A549 (cell line): ENCODE measurements at places on chromosomes 16 and 17.

GRCh38 chr16:60818465-60818864 lies 1217.8 kb downstream of the CDH8 start:
- DNase-seq = no peak

DNA sequence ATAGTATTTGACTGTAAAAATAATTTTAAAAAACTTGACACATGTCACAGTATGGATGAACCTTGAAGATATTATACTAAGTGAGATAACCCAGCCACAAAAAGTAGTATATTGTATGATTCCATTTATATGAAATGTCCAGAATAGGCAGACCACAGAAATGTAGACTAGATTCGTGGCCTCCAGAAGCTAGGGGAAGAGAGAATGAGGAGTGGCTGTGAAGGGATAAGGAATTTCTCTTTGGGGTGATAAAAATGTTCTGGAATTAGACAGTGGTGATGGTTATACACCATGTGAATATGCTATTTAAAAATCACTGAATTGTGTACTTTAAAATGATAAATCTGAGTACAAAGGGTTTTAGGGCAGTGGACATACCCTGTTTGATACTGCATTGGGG lies 253.1 kb upstream of the DYNLRB2 start:
- no peak for DNase-seq

DNA sequence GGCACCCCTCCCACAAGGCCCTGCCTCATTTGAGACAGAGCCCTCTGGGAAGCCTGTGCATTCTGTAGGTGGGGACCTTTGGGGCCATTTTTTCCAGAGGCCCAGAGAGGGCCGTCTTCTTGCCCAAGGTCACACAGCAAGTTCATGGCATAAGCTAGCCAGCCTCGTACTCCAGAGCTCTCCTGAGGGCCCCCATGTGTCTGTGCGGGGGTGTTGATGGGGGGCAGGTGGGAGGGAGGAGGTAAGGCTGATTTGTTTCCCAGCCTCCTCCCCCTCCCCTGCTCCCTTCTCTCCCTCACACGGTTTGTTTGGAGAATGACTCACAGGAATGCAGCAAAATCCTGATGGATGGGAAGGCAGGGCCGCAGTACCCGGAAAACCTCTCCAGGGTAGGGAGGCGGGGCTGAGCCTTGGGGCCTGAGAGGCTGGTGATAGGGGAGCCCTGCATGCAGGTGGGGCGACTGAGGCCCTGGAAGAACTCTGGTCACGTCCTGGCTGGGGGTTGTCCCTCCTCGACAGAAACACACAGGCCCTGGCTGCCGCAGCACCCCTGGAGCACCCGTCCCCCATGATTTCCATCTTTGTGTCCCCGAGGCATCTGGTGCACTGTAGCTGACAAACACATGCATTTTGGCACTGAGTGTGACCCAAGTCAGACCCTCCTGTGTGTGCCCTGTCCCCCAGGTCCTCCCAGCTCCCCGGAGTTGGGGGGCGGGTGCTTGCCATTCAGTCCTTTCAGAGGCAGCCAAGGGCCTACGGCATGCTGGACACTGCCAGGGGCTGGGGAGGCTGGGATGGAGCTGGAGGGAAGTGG lies 29.7 kb downstream of the RAI1 start:
- peak; percentile 95 for DNase-seq

GRCh38 chr17:44906763-44907728 lies 7.8 kb upstream of the EFTUD2 start:
- no peak for DNase-seq

GRCh38 chr17:6560496-6560895 lies 4.1 kb upstream of the PITPNM3 start:
- no peak for DNase-seq

GRCh38 chr17:82003411-82004381 lies 19.0 kb downstream of the CENPX start:
- peak; percentile 95 for DNase-seq

DNA sequence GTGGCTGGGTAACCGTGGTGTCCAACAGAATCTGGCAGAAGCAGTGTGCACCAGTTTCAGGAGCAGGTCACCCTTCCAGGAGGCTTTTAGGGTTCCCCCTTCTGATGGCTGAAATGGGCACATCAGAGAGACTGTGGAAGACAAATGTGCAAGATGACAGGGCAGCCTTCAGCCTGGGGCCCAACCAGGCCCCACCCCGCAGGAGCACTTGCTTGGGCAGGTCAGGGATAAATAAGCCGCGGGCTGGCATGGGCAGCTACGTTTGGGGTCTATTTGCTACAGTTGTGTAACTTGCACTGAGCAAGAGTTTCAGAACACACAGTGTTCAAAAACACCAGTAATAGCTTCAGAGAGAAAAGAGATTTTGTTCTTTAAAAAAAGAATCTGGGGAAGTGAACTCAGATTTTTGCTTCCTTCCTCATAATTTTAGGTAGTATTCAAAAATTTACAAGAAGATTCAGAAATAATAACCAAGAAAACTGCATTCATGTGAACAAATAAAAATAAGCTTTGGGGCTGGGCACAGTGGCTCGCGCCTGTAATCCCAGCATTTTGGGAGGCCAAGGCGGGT lies 44.9 kb upstream of the BAHCC1 start:
- DNase-seq = no peak

DNA sequence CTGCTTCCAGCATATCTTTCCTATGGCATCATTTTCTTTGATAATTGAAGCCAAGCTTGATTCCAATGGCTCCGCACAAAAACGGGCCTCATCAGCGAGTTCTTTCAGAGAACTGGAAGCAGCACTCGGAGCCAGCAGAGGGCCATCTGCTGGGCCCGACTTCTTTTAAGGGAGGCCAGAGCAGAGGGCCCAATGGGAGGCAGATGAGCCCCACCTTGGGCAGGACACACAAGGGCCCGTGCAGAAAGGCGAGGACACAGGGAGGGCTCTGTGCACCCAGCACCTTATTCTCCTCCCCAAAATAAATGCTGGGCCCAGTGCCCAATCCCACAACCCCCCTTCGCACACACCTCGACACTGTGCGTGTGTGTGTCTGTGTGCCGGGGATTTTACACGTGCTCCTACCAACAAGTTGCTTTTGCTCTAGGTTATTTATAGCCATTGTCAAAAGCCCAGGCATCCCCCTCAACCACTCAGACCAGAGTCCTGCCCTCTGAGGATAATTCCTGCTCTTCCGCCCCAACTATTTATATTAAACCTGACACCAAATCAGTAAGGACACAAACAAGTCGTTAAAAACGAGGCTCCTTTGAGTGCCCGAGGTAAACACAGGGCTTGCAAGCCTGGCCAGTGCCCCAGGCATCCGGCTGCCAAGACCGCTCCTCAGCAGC lies 6.8 kb downstream of the AXIN2 start:
- DNase-seq = no peak

DNA sequence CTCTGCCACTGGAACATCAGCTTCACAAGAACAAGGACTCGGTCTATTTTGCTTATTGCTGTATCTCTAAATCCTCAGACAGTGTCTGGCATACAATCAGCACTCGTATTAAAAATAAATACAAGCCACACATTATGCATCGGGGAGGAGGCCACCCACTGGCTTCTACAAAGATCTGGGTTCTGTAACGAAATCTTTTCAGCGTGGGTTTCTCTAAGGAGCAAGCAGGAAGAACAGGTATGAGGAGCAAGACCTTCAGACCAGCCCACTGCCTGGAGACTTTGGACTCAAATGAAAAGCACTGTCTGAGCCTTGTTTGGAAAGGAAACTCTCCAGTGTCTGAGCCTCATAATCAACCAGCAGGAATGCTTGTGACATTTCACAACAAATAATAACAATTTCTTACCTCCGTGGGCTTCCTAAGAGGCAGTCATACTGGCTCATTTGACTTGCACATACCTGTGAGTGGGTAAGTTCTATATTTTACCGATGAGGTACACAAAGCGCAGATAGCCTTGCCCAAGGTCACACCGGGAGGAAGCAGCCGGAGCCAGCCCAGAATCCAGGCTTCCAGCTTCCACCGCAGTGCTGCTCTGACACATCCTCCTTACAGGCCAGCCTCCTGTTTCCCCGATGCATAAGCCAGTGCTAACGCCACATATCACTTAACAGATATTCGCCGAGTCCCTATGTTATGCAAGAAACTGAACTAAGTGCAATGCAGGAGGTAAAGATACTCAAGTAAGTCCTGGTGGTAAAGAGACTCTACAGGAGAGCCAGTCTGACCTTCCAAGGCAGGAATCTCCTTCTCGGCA lies 118.6 kb upstream of the TNRC6C start:
- DNase-seq = no peak

DNA sequence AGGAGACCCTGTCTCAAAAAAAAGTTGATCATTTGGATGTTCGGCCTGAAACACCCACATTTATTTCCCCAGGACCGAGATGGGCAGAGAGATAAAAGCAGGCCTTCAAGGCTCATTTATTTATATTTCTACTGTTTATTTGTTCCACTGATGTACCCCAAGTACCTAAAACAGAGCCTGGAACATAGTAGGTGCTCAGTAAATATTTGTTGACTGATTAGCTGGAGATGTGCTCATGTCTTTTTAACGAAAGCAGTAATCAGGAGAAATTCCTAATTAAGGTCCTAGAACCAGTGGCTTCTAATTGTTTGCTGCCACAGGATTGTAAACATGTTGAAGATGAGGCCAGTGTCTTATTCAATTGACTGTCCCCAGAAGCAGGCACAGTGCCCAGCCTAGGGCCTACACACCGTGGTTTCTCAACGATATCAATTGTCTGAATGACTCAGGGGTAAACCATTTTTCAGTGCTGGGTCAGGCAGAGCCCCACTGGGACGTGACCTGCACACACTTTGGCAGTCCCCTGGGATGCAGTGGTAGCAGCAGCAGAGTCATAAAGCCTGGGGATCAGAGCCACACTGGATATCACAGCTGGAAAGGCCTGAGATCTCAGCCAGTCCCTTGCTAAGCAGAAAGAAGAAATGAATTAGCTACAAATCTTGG lies 34.8 kb downstream of the SOST start:
- peak; percentile 94 for DNase-seq

DNA sequence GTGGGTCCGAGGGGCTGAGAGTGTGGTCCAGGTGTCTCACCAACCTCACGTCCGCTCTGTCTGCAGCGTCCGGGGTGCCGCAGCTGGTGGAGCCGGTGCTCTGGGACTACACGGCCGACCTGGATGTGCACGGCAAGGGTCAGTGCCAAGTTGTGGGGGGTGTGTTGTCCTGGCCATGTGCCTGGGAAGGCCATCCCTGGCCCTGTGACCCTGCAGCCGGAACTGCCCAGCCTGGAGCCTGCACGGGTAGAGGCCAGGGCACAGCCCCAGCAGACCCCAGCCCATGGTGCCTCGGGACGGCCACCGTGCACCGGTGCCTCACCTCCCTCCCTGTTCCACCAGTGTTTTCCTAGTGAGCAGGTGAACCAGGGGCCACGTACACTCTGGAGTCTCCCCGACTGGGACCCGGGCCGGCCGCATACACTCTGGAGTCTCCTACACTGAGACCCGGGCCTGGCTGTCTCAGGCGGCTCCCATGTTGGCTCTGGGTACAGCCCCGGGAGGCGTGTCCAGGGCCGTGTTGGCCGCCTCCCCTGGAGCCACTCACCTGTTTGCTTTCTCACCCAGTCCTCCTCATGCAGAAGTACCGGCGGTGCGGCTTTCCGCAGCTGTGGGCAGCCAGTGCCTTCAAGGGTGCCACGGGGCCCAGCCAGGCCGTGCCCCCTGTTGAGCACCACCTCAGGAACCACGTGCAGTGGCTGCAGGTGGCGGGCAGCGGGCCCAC lies 13.8 kb downstream of the CYBC1 start:
- DNase-seq = no peak

- DNase-seq = no peak
Measured at GRCh38 chr16:69486724-69487123, 62.3 kb downstream of the CYB5B start.

- no peak for DNase-seq
Measured at GRCh38 chr16:19809121-19809635, 75.5 kb downstream of the GPRC5B start.

- DNase-seq = no peak
Measured at GRCh38 chr16:27222249-27223225, 19.2 kb downstream of the KDM8 start.

DNA sequence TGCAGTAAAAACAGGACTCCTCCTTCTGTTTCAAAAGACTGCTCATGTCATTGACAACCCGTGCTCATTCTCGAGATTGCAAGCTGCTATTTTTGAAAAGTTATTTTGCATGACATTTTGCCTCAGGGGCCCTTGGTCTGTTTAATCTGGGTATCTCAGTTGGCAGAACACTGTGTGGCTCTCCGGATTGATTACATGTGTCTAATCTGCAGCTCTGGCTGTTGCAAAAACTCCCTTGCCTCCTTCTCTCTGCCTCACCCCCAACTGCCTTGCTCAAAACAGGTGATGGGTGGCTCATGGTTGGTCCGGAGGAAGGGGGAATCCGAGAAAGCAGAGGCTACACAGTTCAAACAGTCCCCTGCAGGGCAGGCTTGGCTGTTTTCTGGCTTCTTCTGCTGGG lies 25.3 kb downstream of the GINS3 start:
- DNase-seq = no peak

- DNase-seq = no peak
Measured at GRCh38 chr17:77213778-77214132, 73.0 kb downstream of the SEC14L1 start.

DNA sequence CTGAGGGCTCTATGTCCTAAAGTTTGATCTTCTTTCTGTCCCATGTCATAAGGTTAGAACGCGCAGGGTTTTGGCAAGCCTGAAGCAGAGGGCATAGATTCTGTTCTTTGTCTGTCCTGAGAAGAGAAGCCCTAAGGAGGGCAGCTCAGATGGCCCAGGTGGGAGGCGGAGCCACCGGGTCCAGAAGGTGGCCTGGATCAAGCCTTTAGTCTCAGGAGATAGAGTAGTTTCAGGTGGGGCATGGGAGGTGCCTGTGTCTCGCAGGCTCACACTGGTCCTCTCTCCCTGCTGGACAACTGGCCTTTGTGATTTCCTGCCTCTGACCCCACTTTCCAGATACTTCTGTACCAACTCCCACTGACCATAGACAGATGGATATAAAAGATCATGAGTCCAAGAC lies 44.2 kb upstream of the DNAJA2 start:
- DNase-seq = no peak

GRCh38 chr16:19837331-19837980 lies 47.2 kb downstream of the GPRC5B start:
- no peak for DNase-seq

- peak; percentile 76 for DNase-seq
Measured at GRCh38 chr17:43832168-43832975, 574 bp downstream of the MPP3 start.

GRCh38 chr16:51453251-51453650 lies 302.2 kb upstream of the SALL1 start:
- no peak for DNase-seq

GRCh38 chr17:21177401-21177800 lies 36.6 kb downstream of the TMEM11 start:
- no peak for DNase-seq

- peak; percentile 74 for DNase-seq
Measured at GRCh38 chr16:88784074-88784855, 755 bp downstream of the PIEZO1 start.

- DNase-seq = no peak
Measured at GRCh38 chr16:177394-177822, 928 bp downstream of the HBA1 start.

DNA sequence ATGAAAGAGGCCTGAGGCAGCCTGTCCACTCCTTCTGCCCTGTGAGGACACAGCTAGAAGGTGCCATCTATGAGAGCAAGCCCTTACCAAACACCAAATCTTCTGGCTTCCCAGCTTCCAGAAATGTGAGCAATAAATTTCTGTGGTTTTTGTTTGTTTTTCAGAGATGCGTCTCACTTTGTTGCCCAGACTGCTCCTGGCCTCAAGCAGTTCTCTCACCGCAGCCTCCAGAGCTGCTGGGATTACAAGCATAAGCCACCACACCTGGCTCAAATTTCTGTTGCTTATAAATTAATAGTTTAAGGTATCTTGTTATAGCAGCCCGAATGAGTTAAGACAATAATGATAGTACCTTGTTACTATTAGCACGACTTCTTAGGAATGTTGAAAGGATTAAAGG lies 12.5 kb upstream of the SLC16A11 start:
- no peak for DNase-seq

- DNase-seq = peak; percentile 91
Measured at GRCh38 chr16:84851192-84852127, 31.7 kb downstream of the CRISPLD2 start.
